ENCODE measurements at places on chromosomes 3 and 15. TPM values are rescaled to one million over a fixed set of nuclear protein-coding genes. Genes with fewer than 3 reads are reported as not detected.

C3orf52 gene
- 3.6 TPM for total RNA-seq

HHLA2 gene
- total RNA-seq: 0.32 TPM

DISP2 gene
- 0.26 TPM for total RNA-seq

TBL1XR1 gene
- total RNA-seq: 142 TPM

ISL2 gene
- 0.67 TPM for total RNA-seq

MFGE8 gene
- total RNA-seq: 466 TPM

ZNF660 gene
- total RNA-seq: 4.8 TPM

UACA gene
- total RNA-seq: 55.9 TPM

TMEM207 gene
- not detected for total RNA-seq

ITGA11 gene
- total RNA-seq: 4.5 TPM

ZBED2 gene
- total RNA-seq: not detected

BTLA gene
- 0.64 TPM for total RNA-seq

SPSB4 gene
- total RNA-seq: 1.1 TPM

FEZF2 gene
- total RNA-seq: not detected

CPA3 gene
- 5.5 TPM for total RNA-seq

MORC1 gene
- not detected for total RNA-seq

SYNPR gene
- not detected for total RNA-seq

CCDC54 gene
- total RNA-seq: not detected

EFCAB12 gene
- total RNA-seq: 1.1 TPM

ATP8B4 gene
- 31.5 TPM for total RNA-seq

GOLGA8S gene
- 0.26 TPM for total RNA-seq

WNT5A gene
- total RNA-seq: 1.7 TPM

ISLR gene
- total RNA-seq: 35.5 TPM

PLSCR5 gene
- not detected for total RNA-seq

FGD5 gene
- 38.6 TPM for total RNA-seq

ALDH1L1 gene
- total RNA-seq: 105 TPM
